Stimulated activated CD4-positive, alpha-beta T cell treated with anti-CD3 and anti-CD28 coated beads, TNF-alpha, amount 100 ng/mL, for 1 hour (primary cell): ENCODE measurements at places on chromosomes 1 and 21.

DNA sequence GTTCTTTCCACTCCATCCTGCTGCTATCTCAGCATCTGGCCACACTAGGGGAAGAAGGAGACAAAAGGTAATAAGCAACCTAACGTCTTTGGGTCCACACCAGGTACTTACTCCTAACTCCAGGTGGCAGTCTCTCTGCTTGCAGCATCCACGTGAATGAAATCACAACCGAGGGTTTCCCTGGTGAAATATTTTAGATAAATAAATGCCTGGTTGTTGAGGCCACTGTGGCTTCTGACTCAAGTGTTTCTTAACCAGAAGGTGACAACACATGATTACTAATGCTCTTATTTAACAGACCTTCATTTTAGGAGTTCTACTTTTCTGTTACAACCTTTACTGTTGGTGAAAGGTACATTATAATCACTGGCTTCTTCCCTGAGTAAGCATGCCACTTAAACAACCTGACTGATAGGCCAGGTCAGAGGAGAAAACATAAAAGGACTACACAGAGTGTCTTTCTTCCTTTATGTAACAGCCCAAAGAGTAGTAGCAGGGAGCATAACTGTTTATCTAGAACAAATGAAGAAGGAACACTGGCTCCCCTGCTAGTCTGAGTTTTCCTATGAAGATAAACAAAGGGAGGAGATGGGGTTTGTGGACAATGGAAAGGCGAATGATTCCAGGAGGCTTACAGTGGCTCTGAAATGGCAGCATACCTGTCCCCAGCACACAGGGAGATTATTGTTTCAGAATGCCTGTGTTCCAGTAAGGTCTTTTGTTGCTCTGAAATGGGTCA is 59.9 kb downstream of the SYT6 start:
- DNase-seq, result no peak

GRCh38 chr1:8704866-8705506 is 112.5 kb downstream of the RERE start:
- no peak for DNase-seq

- DNase-seq, result no peak
These were observed 33.3 kb upstream of the CSF1 start for GRCh38 chr1:109877317-109877771.

DNA sequence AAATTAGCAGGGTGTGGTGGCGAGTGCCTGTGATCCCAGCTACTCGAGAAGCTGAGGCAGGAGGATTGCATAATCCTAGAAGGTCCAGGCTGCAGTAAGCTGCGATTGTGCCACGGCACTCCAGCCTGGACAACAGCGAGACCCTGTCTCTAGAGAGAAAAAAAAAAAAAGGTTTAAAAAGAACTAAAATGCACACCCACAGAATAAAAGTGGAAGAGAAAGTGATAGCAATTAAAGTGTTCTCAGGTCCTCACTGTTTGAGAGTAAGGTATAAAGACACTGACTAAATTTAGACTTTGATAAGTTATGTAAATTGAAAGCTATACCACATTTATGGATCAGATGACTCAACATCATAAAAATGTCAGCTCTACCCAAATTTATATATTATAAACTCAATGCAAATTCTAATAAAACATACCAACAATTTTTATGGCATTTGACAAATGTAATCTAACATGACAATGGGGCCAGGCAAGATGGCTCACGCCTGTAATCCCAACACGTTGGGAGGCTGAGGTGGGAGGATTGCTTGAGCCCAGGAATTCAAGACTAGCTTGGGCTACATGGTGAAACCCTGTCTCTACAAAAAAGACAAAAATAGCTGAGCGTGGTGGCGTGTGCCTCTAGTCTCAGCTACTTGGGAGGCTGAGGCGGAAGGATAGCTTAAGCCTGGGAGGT is 11.8 kb downstream of the ZBTB17 start:
- no peak for DNase-seq

GRCh38 chr1:50658459-50659076 is 235.3 kb upstream of the DMRTA2 start:
- no peak for DNase-seq

DNA sequence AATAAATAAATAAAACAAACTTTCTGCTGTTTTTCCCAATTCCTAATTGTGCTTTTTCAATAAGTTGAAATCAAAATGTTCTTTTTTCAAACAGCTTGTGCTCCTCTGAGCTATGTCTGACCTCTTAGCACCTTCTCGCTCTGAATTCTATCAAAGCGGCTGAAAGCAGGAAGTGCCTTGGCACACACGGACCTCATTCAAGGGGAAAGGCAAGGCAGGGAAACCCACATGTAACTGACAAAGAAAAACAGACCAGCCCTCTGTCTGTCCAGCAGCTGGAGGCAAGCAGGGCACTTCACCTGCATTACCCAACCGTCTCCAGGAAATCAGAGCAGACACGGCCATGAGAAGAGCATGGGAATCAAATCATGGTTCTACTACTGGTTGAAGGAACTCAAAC is 56.7 kb downstream of the PLPP3 start:
- no peak for DNase-seq

GRCh38 chr1:10160907-10161490 is 49.4 kb upstream of the KIF1B start:
- DNase-seq, result no peak

DNA sequence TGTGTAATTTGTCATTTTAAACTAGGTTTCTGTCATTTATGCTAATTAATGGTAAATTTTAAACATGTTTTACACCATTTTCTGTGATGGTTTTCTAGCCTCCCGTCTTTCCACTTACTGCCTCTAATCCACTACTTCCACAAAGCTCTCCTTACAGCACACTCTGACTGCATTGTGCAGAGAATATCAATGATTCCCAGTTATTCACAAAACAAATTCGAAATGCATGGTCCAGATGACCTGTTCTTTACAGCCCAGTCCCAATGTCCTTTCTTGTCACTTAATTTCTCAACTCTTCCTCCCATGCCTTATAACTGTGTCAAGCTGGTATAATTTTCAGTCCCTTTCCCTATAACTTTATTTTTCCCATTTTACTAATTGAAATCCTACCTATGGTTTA is 770.5 kb downstream of the USP25 start:
- DNase-seq, result no peak

GRCh38 chr1:186849271-186849671 is 20.5 kb downstream of the PLA2G4A start:
- no peak for DNase-seq

DNA sequence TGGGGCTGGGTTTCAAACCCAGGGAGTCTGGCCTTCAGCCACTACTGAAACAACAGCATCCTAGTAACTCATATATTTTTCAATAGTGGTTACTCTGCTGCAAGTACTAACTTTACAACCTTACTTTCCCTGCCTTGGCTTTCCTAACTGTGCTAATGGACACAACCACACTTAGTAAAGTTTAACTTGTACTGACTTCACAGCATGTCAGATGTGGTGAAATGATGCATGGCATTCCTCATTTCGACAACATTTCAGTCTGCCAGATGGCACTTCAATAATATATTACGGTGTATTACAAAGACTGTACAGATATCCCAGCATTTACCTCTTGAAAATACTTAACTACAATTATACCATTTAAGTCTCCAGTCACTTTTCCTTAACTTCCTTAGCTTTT is 27.8 kb downstream of the LRRC7 start:
- DNase-seq, result no peak

DNA sequence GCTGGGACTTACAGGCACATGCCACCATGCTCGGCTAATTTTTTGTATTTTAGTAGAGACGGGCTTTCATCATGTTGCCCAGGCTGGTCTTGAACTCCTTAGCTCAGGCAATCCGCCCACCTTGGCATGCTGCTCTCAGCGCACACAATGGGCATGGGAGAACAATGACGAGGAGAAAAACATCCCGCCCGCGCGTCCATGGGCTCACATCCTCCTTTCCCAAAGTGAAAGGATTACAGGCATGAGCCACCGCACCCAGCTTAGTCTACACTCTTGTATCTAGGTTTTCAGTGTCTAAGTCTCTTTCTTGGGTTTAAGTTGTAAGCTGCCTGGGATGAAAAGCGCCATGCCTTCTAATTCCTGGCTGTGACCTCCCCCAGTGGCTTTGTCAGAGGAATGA is 37.9 kb downstream of the CDK18 start:
- no peak for DNase-seq

DNA sequence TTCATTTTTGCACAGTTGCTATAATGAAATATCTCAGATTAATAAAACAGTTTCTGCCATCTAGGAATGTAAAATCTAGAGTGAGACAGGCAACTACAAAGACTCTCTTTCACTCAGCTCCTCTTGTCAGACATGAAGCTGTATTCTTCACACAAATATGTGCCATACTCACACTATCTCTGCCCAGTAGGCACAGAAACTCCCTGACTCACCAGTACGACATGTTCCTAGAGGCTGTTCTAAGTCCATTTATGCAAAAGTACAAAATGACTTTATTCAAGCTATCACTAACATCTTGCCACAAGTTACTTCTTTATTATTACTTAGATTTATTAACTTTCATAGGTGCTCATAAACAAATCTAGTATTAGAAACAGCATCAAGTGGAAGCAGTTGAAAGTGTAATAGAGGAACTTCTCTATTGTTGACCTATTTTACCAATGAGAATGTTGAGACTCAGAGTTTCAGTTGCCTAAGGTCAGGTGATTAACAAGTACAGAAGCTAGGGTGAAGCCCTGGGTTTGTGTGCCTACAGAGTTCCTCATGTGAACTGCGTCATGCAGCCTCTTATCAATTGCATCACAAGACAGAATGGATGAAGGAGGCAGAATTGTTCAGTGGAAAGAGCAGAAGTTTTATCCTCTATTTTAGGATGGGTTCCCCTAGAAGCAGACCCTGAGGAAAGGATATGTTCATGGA is 98.9 kb downstream of the RGS2 start:
- no peak for DNase-seq

- DNase-seq, result no peak
These were observed 206.4 kb upstream of the PTGFR start for GRCh38 chr1:78284354-78284753.

DNA sequence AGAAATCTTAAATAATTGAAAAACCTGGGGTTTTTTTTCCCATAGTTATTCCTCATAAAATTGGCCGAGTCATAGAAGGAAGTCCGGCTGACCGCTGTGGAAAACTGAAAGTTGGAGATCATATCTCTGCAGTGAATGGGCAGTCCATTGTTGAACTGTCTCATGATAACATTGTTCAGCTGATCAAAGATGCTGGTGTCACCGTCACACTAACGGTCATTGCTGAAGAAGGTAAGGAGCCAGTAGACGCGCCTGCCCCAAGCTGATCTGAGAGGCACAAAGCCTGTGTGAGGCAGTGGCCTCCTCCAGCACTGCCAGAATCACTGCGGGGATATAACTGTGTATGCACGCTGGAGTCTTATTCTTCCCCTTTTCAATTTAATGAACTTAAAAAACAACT is 100.3 kb downstream of the PHTF1 start:
- DNase-seq, result no peak
